Fibroblast of skin of scalp (primary cell): ENCODE measurements at places on chromosomes 2 and 18.
A peak's percentile ranks its signal among the peaks of the same experiment; 100 is the strongest.

- DNase-seq, result no peak
Observed at GRCh38 chr18:57083485-57083884, 63.4 kb upstream of the BOD1L2 start.

GRCh38 chr2:41710944-41711343, 336.9 kb upstream of the PKDCC start:
- DNase-seq, result no peak

GRCh38 chr2:74004212-74005182, 19.8 kb downstream of the TET3 start:
- no peak for DNase-seq

- peak; percentile 13 for DNase-seq
Observed at GRCh38 chr2:202510911-202511310, 123.9 kb upstream of the FAM117B start.

DNA sequence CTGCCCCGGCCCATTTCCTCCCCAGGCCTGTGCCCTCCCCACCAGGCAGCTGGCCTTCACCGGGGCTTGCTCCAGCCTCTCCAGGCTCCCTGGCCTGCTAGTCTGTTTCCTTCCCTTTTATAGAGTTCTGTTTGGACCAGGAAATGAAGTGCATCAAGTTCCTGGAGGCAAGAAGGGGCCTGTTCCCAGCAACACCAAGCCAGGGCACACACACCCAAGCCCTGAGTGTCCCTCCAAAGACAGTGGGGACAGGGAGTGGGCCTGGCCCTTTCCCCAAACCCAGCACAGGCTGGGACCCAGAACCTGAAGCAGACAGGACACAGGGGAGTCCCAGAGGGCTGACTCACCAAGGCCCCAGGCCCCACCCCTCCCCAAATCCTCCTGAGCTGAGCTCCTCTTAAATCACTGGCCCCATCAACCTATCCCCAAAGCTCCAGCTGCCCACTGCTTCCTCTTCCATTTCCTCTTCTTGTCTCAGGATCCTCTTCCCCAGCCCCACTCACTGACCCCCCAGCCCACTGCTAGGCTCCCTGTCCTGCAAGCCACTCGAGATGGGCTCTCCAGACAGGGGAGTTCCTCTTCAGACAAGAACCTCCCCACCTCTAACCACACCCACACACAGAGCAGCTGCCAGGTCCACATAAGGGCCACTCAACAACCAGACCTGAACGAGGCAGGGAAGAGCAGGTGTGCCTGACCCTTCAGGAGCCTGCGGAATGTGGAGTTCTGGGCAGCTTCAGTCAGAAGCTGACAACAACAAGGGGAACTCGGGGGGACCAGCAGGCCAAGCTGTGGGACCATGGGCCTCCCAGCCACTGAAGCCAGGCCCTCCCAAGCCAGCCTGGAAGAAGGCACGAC, 74.2 kb downstream of the TNS1 start:
- DNase-seq, result peak; percentile 53

GRCh38 chr2:223586261-223586660, 15.9 kb downstream of the SCG2 start:
- DNase-seq, result peak; percentile 81

- DNase-seq, result peak; percentile 51
Observed at GRCh38 chr18:25099895-25100294, 252.1 kb downstream of the ZNF521 start.

GRCh38 chr2:118013221-118013723, 598 bp downstream of the CCDC93 start:
- peak; percentile 19 for DNase-seq

DNA sequence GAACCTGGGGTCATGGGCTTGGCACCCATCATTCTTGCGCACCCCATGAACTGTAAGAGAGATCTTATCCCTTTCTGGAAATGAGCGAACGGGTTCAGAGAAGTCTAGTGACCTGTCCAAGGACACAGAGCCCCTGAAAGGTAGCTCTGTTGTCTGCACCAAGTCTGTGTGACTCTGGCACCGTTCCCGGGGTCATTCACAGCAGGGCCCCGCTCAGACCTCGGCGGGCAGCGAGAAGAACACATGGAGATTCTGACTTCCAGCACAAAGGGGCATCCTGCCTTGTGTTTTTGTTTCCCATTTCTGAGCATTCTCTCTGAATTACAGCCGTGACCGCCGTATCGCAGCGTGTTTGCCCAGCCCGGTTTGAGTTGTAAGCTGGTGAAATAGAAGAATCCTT, 231.7 kb downstream of the KLHL29 start:
- DNase-seq, result no peak

DNA sequence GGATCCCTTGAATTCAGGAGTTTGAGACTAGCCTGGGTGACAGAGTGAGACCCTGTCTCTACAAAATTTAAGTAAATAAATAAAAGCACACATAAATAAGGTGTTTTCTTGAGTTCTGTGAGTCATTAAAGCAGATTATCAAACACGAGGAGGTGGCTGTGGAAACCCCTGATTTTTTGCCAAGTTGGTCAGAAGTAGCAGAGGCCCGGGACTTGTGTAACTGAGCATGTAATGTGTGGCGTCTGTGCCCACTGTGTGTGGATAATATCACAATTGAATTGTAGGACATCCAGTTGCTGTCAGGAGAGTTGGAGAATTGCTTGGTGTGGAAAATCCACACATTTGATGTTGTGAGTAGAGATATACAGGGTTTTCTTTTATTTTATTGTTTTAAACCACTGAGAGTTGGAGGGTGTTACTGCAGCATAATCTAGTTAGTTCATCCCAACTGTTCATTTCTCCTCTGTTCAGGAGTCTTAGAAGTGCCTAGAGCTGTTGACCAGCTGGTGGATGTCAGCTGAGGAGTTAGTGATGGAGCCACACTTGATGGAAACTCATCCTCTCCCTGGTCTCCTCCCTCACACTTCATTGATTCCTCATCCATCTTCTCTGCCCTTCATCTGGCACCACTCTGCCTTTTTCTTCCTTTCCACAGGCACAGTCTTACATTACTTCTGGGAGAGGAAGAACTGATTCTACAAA, 45.9 kb upstream of the RHOB start:
- no peak for DNase-seq

DNA sequence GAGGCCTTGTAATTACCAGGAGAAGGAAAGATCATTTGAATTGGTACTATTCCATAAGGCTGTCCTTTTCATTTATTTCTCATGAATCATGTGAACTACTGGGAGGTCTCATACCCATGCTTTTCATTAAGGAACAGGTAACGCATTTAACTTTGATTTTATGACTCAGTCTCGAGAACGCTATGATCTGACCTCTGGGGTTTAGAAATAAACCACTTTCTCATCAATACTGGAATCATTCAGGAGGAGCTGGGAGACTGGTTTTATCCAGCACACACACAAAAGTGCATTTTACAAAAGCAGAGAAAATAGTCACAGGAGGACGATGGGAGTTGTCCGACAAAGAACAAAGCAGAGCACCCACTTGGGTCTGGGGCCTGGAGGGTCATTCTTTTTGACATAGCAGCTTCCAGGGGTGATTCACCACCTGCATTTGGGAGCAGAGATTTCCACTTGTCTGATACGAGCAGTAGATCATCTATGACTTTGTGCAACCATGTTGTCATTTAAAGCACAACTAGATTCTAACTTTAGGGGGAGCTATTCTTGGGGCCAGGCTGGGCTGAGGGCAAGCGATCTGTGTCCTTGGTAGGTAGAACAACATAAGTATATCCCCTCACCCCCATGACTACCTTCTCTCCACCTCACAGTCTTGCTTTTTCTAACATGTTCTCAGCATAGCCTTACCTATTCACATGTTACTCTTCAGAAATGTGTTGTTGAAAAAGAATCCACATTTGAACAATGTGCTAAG, 95.9 kb upstream of the SCG2 start:
- no peak for DNase-seq

GRCh38 chr2:157897106-157897971, 21.2 kb upstream of the ACVR1 start:
- no peak for DNase-seq
